ENCODE measurements at places on chromosomes 1 and 21. TPM values are rescaled to one million over a fixed set of nuclear protein-coding genes. Genes with fewer than 3 reads are reported as not detected.

DNA sequence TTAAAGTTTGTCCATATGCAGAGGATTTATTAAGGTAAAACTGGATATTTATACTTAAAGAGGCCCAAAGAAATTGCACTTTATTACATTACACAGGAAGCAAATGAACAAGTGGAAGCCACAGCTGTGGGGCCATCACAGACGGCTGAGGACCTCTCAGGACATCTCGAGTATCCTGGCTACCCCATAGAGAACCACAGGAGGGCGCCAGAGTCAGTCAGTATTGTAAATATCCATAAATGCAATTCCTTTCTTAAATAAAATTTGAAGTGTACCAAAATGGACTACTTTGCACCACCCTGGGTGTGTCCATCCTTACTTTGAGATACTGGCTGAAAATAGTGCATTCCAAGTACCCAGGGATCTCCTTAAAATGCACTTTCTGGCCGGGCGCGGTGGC, 257.2 kb downstream of the MRPL39 start:
- DNase-seq: peak; percentile 15
- peaks cover 5% of the 10 kb centered on the region for H3K4me1 ChIP-seq
- no peaks in the 10 kb centered on the region for H3K36me3 ChIP-seq

GRCh38 chr21:36491209-36491910, 11.4 kb upstream of the CLDN14 start:
- no peaks in the 10 kb centered on the region for H3K4me1 ChIP-seq
- no peak overlapping the region for H3K4me3 ChIP-seq
- DNase-seq: no peak
- H3K36me3 ChIP-seq: no peaks in the 10 kb centered on the region
- H3K27ac ChIP-seq: no peak overlapping the region

- no peak for DNase-seq
- no peak overlapping the region for H3K4me3 ChIP-seq
- H3K36me3 ChIP-seq: no peaks in the 10 kb centered on the region
- no peaks in the 10 kb centered on the region for H3K27me3 ChIP-seq
- no peak overlapping the region for H3K27ac ChIP-seq
- no peaks in the 10 kb centered on the region for H3K4me1 ChIP-seq
Observed at GRCh38 chr1:195327361-195327760, 1280.9 kb downstream of the KCNT2 start.

DNA sequence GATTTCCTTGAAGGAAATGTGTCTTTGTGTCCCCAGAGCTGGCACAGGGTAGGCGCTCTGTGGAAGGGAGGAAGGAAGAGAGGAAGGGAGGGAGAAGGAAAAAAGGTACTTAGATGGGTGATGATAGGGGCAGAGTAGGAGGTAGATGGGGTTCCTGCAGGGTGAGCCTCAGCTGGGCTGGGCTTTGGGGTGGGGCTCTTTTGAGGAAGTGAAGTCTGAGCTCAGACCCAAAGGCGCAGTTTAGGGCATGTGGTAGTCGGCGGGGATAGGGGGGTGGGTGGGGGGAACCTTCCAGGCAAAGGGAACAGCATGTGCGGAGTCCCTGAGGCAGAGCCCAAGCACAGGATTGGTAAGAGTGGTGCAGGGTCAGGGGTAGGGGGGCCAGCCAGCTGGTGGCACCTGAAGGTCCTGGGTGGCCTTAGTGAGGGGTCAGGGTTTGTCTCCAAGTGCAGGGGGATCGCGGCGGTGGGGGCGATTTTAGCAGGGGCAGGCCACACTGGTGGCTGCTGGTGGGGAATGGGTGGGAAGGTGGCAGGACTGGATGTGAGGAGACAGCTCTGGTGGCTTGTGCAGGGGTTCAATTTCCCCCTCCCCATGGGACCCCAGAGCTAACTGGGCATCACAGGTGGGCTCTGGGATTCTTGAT, 8.4 kb upstream of the HTR6 start:
- no peak overlapping the region for H3K4me3 ChIP-seq
- H3K27ac ChIP-seq: no peak overlapping the region
- H3K4me1 ChIP-seq: peaks cover 31% of the 10 kb centered on the region
- peaks cover 4% of the 10 kb centered on the region for H3K36me3 ChIP-seq

DNA sequence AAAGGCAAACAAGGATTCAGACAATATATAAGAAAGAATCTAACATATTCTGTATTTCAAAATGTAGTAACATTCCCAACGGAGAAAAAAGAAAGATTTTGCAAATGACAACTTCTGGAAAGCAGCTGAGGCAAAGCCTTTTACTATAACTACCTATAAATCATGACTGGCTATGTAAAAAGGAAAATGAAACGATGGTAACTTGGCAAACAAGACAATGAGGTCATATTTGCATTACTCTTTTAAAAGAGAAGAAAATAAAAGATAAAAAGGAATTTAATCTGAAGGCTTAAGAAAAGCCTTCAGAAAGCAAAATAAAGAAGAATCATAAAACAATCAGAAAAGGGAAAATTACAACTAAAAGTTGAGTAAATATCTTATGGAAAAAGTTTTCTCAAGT, 25.1 kb upstream of the ASPM start:
- no peaks in the 10 kb centered on the region for H3K27me3 ChIP-seq
- no peak overlapping the region for H3K27ac ChIP-seq
- no peak overlapping the region for H3K4me3 ChIP-seq
- peaks cover 21% of the 10 kb centered on the region for H3K36me3 ChIP-seq
- peaks cover 13% of the 10 kb centered on the region for H3K4me1 ChIP-seq

DNA sequence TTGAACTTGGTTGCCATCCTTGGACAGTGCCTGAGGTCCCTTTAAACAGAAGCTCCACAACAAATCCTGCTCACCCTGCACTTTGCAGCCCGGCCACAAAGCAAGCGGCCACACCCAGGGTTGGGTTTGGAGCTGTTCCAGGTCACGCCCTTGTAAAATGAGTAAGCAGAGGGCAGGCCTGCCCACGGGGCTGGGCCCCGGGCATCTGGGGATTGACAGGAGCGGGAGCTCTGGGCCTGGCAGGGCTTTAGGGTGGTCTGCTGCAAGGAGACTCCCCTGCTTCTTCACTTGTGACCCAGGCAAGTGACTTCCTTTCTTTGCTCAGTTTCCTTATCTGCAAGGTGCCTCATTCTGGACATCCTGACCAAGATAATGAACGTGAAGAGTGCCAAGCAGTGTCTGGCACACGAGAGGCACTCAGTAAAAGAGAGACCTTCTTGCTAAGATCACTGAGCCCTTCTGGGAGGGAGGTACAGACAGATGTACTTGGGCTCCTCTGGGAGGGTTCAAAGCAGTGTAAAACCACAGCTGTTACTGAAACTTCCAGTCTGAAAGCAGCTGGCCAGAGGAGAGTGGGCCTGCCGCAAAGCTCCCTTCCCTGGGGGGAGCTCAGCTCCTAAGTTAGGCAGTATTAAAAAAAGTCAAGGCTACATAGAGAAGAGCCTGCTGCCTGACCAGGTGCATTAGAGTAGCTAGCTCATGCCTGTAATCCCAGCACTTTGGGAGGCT, 2.6 kb downstream of the E2F2 start:
- H3K4me1 ChIP-seq: peaks cover 18% of the 10 kb centered on the region
- H3K36me3 ChIP-seq: no peaks in the 10 kb centered on the region
- peak; percentile 96 for DNase-seq
- H3K27ac ChIP-seq: no peak overlapping the region
- H3K27me3 ChIP-seq: no peaks in the 10 kb centered on the region

DNA sequence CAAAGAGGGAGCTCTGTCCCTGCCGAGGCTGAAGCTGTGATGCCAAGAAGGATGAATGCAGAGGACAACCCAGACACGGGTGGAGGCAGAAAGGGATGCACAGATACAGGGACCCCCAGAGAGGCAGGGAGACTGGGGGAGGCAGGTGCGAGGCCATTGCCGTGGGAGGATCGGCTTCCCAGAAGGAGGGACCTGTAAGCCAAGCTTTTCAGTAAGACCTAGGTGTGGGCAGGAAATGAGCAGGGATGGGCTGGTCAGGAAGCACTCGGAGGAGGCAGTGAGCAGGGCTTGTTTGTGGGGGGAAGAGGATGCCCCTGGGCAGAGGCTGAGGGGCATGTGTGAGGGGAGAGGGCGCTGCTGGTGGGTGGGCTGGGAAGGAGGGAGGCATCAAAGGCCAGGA, 67.7 kb upstream of the WNT4 start:
- DNase-seq: no peak
- H3K4me3 ChIP-seq: no peak overlapping the region
- H3K4me1 ChIP-seq: no peaks in the 10 kb centered on the region
- no peak overlapping the region for H3K27ac ChIP-seq
- no peaks in the 10 kb centered on the region for H3K36me3 ChIP-seq

DNA sequence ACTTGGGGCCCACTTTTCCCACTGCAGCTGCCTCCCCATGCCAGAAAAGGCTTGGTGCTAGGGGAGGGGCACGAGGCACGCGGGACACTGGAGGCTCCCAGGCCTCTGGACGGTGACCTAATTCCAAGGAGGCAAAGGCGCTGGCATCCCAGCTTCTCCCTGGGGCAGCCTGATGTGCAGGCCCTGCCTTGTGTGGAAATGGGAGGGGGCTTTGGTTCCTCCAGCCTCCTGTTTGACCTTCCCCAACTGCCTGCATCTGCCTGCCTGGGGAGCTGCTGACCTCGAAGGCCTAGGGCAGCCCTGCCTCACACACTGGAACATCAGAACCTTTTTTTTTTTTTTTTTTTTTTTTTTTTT, 39.9 kb downstream of the KIAA1614 start:
- H3K36me3 ChIP-seq: peaks cover 6% of the 10 kb centered on the region
- peaks cover 5% of the 10 kb centered on the region for H3K4me1 ChIP-seq
- H3K27me3 ChIP-seq: no peaks in the 10 kb centered on the region

GRCh38 chr1:234281826-234282489, 91.3 kb upstream of the COA6 start:
- H3K4me1 ChIP-seq: no peaks in the 10 kb centered on the region
- no peak for DNase-seq
- H3K27ac ChIP-seq: no peak overlapping the region
- no peak overlapping the region for H3K4me3 ChIP-seq
- no peaks in the 10 kb centered on the region for H3K27me3 ChIP-seq
- H3K36me3 ChIP-seq: no peaks in the 10 kb centered on the region

GRCh38 chr1:160777486-160778089, 18.4 kb upstream of the LY9 start:
- H3K27ac ChIP-seq: no peak overlapping the region
- H3K27me3 ChIP-seq: no peaks in the 10 kb centered on the region
- H3K36me3 ChIP-seq: no peaks in the 10 kb centered on the region

DNA sequence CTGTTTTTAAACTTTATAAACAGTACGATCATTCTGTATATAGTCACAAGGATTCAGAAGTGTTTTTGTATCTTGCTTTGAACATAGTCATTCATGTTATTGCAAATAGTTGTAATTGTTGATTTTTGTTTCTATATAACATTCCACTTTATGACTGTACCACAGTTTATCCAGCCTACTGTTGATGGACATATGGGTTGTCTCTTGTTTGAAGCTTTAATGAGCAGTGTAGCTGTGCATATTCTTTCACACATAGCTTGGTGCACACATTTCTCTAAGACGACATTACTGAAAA, 6.1 kb downstream of the CD101 start:
- H3K27me3 ChIP-seq: no peaks in the 10 kb centered on the region
- no peak overlapping the region for H3K4me3 ChIP-seq
- no peaks in the 10 kb centered on the region for H3K4me1 ChIP-seq
- no peak for DNase-seq
- H3K27ac ChIP-seq: no peak overlapping the region

GRCh38 chr1:228399531-228400236, 7.0 kb downstream of the TRIM11 start:
- no peak overlapping the region for H3K4me3 ChIP-seq
- peaks cover 38% of the 10 kb centered on the region for H3K36me3 ChIP-seq
- peaks cover 2% of the 10 kb centered on the region for H3K4me1 ChIP-seq
- peak; percentile 41 for DNase-seq
- no peak overlapping the region for H3K27ac ChIP-seq

GRCh38 chr1:52706941-52707926, 9.1 kb upstream of the COA7 start:
- no peaks in the 10 kb centered on the region for H3K27me3 ChIP-seq
- H3K4me1 ChIP-seq: peaks cover 19% of the 10 kb centered on the region
- no peak for DNase-seq
- H3K4me3 ChIP-seq: no peak overlapping the region
- no peaks in the 10 kb centered on the region for H3K36me3 ChIP-seq

DNA sequence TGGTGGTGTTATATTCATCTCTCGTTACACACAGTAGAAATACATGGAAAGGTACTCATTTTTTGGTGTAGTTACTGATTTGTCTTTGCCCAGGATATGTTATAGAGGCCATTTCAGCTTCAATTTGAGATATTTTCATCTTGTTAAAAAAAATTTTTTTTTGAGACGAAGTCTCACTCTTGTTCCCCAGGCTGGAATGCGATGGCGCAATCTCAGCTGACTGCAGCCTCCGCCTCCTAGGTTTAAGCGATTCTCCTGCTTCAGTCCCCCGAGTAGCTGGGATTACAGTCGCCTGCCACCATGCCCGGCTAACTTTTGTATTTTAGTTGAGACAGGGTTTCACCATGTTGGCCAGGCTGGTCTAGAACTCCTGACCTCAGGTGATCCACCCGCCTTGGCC, 19.0 kb downstream of the MORC3 start:
- peaks cover 56% of the 10 kb centered on the region for H3K36me3 ChIP-seq
- no peaks in the 10 kb centered on the region for H3K27me3 ChIP-seq
- DNase-seq: no peak
- no peak overlapping the region for H3K27ac ChIP-seq
- no peak overlapping the region for H3K4me3 ChIP-seq

DNA sequence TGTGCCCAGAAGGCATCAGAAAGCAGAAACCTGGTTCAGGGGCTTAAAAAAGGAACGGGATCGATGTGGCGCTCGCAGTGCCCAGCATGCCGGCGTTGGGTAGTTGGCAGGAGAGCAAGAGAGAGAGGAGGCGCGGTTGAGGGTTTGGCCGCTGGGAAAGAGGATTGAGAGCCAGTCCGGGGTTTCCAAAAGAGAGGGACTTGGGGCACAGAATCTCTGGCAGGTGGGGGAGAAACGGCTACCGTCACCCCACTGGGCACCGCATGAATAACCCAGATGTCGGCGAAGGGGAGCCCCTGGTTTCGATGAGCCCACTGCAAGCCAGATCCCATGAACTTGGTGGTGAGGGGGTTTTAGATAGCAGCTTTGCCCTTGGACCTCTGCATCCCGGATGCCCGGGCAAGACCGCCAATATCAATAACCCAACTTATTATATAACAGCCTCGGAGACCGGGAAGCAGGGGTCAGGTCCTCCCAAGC, 60.4 kb upstream of the ACOT11 start:
- peaks cover 14% of the 10 kb centered on the region for H3K4me1 ChIP-seq
- H3K36me3 ChIP-seq: no peaks in the 10 kb centered on the region
- no peak overlapping the region for H3K27ac ChIP-seq
- peaks cover 15% of the 10 kb centered on the region for H3K27me3 ChIP-seq
- DNase-seq: peak; percentile 87

Gene MGST3
- total RNA-seq: 207 TPM

Gene NCF2
- total RNA-seq: 2.2 TPM

Gene OR2M7
- total RNA-seq: not detected

Gene CLCC1
- 32.6 TPM for total RNA-seq

Gene CD34
- under 0.01 TPM for total RNA-seq

Gene SLC1A7
- total RNA-seq: under 0.01 TPM
